Lung (tissue), 17 donors: ENCODE measurements at places on chromosomes 7 and 10.
A peak's percentile ranks its signal among the peaks of the same experiment; 100 is the strongest.

- DNase-seq, result no peak
These were observed 136.4 kb upstream of the PRKCQ start for GRCh38 chr10:6716516-6716915.

GRCh38 chr10:28984431-28984830 lies 304.4 kb upstream of the LYZL1 start:
- DNase-seq, result peak; percentile 78

- no peak for DNase-seq
These were observed 46.6 kb upstream of the PODXL start for GRCh38 chr7:131602994-131603372.

- DNase-seq, result peak; percentile 39
These were observed 132.6 kb downstream of the CHRM2 start for GRCh38 chr7:137001041-137001440.

- no peak for DNase-seq
These were observed 59.0 kb upstream of the RAB18 start for GRCh38 chr10:27445070-27445469.

DNA sequence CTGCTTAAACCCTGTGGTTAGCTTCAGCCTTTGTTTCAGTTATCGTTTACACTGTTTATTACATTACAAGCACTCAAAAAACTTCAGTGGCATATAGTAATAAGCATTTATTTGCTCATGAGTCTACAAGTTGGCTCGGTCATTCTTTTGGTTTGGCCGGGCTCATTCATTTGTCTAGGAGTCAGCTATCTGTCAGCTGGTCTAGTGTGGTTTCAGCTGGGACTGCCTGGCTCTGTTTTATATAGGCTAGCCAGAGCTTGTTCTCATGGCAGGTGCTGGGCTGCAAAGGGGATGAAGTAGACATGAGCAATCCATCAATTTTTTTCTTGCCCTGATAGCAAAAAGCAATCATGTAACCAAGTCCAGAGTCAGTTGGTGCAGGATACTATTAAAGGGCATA lies 103.6 kb downstream of the MKLN1 start:
- no peak for DNase-seq

- DNase-seq, result no peak
These were observed 80.6 kb upstream of the OIT3 start for GRCh38 chr10:72812753-72813430.

- no peak for DNase-seq
These were observed 29.1 kb downstream of the STRA8 start for GRCh38 chr7:135262623-135263320.

DNA sequence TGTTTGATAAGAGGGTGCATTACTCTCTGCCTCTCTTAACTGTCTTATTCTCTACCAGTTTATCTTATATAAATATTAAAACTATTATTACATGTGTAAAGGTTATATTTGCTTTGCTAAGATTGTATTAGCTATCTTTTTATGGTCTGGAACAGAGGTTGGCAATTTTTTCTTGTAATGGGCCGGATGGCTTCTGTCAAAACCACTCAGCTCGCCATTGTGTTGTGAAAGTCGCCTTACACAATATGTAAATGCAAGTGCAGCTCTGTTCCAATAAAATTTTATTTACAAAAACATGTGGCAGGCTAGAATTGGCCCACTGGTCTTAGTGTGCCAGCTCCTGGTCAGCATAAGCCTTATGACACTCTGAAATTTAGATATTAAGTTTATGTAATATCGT lies 185.8 kb downstream of the SDK1 start:
- DNase-seq, result no peak

DNA sequence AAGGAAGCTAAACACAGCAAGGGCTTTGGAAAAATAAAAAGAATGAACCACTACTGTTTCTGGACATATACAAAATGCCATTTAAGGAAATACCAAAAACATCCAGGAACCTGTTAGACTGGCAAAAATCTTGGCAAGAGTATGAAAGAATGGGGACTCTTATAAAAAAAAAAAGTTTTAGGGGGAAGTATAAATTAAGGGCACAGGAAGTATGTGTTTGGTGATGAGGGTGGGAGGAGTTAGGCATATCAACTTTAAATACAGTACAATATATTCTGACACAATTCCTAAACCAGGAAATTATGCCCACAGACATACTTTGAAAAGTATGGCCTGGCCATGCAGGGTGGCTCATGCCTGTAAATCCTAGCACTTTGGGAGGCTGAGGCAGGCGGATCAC lies 74.2 kb downstream of the WAPL start:
- no peak for DNase-seq

GRCh38 chr10:5531558-5532306 lies 7.0 kb downstream of the CALML3 start:
- no peak for DNase-seq
